ENCODE measurements at places on chromosomes 11 and 22.

DNA sequence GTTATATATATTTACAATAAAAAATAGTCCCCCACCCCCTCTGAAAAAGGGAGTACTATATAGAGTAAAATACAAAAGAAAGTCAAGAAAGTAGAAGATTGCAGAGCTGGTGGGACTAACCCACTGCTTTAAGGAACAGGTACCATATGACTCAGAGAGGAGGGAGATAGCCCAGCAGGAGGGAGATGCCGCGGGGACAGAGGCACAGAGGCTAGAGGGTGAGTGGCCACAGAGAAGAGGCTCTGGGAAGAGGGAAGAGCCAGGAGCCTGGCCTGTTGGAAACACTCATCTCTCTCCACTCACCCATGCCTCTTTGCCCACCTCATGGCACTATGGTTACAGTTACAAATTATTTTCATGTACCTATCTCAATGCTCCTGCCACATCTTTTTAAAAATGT, 53.6 kb upstream of the LYVE1 start:
- DNase-seq = no peak

- no peak for DNase-seq
Measured at GRCh38 chr11:105393326-105393725, 216.5 kb upstream of the GRIA4 start.

- no peak for DNase-seq
Measured at GRCh38 chr11:81104051-81104450, 1629.6 kb downstream of the FAM181B start.

- DNase-seq = no peak
Measured at GRCh38 chr11:57231539-57232253, 5.4 kb downstream of the APLNR start.

DNA sequence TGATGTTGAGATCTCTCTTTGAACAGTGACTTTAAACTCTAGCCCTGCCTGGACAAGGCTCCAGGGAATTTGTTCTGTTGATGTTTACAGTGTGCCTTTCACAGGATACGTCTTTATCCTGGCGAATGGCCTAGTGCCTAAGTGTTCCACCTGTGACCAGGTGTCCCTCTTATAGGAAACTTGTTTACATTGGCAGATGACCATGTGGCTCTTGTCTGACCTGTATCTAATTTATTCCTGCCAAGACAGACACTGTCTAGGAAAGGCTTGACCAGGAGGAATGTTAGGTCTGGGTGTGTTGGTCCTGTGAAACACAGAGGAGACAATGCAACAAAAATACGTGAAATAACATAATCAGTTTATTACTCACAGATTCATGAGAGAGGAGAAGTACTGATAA, 875.6 kb downstream of the METTL15 start:
- no peak for DNase-seq

- DNase-seq = no peak
Measured at GRCh38 chr11:126800009-126800408, 200.6 kb downstream of the KIRREL3 start.

GRCh38 chr11:20616920-20617319, 17.5 kb downstream of the SLC6A5 start:
- no peak for DNase-seq

DNA sequence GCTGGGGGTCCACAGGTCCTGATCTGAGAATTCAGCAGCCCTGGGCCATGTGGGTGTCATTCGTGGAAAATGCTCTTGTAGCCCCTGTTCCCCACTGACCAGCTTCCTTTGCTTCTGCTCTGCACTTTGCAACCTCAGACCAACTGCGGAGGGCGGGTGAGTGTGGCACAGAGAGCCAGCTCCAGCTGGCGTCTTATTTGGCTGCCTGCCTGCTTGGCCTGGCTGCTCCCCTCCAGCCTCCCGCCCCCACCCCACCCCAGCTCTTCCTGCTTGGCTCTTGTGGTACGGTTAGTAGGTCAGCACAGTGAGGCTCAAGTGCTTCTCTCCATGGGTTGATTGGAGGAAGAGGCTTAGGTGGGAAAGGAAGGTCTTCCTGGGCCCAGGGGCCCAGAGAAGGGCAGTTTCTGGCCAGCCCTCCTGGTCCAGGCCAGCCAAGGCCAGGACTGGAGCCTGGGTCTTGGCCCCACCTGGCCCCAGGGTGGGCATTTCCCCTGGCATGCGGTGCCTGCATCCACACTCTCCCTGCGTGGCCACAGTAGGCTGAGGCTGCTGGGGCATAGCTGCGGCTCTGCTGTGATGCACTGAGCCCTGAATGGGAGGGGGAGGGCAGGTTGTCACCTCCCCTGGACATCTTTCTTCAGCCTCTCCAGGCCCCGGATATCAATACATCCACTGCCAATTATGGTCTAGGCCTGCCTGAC, 26.5 kb downstream of the MYO7A start:
- no peak for DNase-seq

GRCh38 chr11:12079726-12080556, 30.4 kb upstream of the MICAL2 start:
- no peak for DNase-seq

DNA sequence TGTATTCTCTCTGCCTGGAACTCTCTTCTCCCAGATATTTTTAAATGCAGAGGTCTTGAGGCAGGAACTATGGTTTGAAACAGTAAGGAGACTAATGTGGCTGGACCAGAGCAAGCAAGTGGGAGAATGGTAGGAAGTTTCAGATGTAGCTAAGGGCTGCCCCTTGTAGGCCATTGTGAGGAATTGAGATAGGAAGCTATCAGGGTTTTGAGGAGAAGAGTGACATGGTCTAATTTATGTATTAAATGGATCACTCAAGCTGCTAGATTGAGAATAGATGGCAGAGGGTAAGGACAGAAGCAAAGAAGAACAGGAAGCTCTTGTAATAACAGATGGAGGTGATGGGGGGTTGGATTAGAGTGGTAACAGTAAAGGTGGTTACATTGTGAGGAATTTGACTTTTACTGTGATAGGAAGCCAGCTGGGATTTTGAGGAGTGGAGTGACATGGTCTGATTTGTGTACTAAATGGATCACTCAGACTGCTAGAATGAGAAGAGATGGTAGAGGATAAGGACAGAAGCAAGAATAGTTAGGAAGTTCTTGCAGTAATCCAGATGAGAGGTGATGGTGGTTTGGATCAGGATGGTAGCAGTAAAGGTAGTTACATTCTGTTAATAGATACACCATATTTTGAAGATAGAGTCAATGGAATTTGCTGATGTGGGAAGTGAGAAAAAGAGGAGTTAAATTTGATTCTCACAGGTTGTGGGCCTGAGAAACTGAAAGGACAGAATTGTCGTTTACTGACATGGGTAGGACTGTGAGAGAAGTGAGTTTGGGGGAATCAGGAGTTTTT, 63.0 kb downstream of the HIPK3 start:
- DNase-seq = no peak

GRCh38 chr11:83105168-83105567, 33.5 kb upstream of the RAB30 start:
- no peak for DNase-seq

GRCh38 chr22:39134366-39135091, 18.0 kb downstream of the CBX7 start:
- DNase-seq = no peak

GRCh38 chr22:41239443-41240128, 1.1 kb downstream of the CHADL start:
- DNase-seq = no peak

DNA sequence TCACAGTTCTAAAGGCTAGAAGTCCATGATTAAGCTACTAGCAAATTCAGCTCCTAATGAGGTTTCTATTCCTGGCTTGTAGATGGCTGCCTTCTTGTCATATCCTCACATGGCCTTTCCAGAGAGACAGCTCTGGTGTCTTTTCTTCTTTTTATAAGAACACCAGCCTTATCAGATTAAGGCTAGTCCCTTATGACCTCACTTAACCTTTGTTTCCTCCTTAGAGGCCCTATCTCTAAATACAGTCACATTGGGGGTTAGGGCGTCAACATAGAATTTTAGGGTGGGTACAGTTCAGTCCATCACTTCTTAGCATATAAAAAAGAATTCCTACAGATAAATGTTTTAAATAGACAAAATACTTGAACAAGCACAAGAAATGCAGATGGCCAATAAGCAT, 18.2 kb upstream of the CLPB start:
- no peak for DNase-seq

Data from activated naive CD4-positive, alpha-beta T cell treated with anti-CD3 and anti-CD28 coated beads for 36 hours (primary cell).